Activated effector memory CD4-positive, alpha-beta T cell treated with anti-CD3 and anti-CD28 coated beads, Interleukin-2, amount 50 U/mL, for 16 hours (primary cell): ENCODE measurements at places on chromosomes 16 and 17.

GRCh38 chr17:75403131-75403530 is 2.3 kb downstream of the GRB2 start:
- DNase-seq, result no peak

- no peak for DNase-seq
Measured at GRCh38 chr17:65143889-65144604, 6.9 kb downstream of the RGS9 start.

- DNase-seq, result no peak
Measured at GRCh38 chr17:6752068-6752909, 3.6 kb upstream of the XAF1 start.

DNA sequence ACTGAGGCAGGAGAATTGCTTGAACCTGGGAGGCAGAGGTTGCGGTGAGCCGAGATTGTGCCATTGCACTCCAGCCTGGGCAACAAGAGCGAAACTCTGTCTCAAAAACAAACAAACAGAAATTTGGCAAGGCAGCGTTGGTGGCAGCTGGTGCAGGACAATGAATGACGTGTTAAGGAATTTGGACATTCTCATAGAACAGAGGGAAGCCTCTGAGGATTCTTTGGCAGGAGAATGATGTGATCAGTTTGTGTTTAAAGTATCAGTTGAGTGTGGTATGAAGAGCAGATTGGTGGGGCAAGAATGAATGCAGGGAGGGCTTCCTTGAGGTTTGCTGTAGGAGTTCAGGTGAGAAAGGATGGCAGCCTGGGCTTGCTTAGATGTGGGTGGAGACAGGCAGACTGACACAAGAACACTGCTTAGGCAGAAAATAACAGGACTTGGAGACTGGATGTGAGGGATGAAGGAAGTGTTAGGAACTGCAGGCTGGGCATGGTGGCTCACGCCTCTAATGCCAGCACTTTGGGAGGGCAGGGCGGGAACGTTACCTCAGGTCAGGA is 4.8 kb downstream of the CYB5D2 start:
- DNase-seq, result no peak

DNA sequence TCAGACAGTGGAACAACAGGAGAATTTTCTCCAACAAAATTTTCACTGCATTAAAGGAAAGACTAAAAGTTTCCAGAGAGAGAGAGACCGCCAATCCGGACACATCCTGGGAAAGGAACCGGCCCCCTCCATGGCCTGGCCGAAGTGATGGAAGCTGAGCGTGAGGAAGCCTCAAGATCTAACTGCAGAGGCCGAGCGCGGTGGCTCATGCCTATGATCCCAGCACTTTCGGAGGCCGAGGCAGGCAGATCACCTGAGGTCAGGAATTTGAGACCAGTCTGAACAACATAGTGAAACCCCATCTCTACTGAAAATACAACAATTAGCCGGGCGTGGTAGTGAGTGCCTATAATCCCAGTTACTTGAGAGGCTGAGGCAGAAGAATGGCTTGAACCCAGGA is 3.9 kb downstream of the CTRB2 start:
- peak; percentile 50 for DNase-seq

- DNase-seq, result no peak
Measured at GRCh38 chr17:49730785-49731434, 23.1 kb upstream of the SLC35B1 start.

GRCh38 chr17:2070241-2071023 is 15.5 kb downstream of the HIC1 start:
- peak; percentile 85 for DNase-seq
